ENCODE measurements at places on chromosomes 5 and 9.

DNA sequence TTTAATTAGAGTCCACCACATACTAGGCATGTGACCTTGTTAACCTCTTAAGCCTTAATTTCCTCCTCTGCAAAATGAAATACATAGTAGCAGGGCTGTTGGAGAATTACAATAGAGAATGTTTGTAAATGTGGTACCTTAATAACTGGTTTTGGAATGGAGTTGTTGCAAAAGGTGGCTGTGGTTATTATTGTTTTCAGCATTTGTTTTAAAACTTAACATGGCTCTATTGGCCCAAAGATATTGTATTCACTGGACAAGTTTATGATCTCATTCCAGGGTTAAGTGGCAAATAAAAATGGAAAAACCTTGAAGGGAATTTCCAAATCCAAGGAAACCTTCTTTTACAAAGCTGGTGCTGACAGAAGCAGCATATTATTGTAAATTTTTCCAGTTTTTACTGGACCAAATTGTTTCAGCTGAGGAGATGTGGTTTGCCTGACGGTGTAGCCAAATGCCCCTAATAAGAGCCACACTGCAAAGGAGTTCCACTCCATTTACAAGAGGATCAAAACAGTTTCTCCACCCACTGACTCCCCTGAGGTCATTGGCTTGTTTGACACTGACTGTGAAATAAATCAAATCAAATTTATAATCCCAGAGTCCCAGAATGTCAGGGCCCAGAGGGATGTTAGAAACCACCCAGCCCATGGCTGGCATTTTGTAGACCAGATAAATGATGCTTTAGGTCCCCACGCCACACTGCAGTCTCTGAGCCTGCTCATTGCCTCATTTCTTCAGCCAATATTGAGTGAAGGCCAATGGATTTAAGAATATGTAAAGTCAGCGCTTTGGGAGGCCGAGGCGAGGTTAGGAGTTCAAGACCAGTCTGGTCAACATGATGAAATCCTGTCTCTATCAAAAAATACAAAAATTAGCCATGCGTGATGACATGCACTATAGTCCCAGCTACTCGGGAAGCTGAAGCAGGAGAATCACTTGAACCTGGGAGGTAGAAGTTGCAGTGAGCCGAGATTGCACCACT is 45.2 kb downstream of the ADRA1B start:
- no peak for DNase-seq

DNA sequence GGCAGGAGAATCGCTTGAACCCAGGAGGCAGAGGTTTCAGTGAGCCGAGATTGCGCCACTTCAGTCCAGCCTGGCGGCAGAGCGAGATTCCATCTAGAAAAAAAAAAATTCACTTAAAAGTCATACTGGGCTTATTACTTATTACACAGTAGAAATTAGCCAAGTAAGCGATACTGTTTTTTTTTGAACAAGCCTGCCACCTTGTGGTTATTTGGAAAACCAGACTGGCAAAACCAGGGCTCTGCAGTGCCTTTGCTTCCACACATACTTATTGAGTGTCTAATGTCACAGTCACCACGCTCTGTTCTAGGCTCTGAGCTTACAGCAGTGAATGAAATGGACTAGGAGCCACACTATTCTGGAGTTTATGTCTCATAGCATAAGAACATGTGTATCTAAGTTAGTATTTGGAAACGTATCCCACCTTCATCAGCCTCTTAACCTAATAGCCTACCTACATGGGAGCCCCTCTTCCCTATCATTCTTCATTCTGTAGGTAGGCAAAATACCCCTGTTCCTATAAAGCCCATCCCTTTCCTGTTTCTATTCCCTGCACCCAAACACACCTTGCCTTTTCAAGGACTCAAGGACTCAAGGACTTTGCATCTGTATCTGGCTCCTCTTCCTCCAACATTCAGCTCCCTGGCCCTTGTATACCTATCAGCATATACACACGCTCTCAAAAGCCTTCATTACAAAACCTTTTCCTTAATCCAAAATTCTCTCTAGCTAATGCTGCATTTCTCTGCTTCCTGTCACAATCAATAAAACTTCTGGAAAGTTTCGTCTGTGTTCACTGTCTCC is 13.9 kb upstream of the BASP1 start:
- no peak for DNase-seq

DNA sequence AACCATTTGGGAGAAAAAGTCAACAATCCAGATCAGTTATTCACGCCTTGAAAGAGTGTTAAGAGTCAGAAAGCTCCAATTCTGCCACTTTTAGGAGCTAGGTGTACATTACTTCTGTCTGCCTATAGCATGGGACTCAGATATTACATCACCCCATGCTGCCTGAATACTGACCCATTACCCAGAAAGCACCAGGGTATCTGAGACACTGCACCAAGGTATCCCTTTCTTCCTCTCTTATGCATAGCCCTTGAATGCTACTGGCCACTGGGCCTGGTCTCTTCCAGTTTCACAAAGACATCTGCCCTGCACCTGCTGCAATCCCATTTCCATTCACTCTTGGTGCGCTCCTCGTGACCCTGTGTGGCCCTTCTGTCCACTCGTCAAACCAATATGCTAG is 2.6 kb downstream of the STRBP start:
- no peak for DNase-seq

GRCh38 chr5:82931110-82931509 is 146.1 kb downstream of the TMEM167A start:
- no peak for DNase-seq

DNA sequence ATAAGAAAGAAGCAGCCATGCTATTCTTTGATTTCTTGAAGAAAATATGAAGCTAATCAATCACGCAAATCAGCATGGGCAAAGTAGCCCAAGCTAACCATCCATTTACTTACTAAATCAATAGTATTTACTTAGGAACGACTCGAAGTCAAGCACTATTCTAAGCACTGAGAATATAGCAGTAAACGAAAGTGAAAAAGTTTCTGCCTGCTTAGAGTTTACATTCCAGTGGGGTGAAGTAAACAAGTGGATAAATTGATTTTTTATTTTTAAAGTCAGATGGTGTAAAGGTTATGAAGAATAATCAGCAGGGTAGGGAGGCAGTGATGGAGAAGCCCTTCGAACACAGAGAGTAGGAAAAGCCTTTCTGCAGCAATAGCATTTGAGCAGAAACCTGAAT is 5.5 kb downstream of the TSTD2 start:
- no peak for DNase-seq

DNA sequence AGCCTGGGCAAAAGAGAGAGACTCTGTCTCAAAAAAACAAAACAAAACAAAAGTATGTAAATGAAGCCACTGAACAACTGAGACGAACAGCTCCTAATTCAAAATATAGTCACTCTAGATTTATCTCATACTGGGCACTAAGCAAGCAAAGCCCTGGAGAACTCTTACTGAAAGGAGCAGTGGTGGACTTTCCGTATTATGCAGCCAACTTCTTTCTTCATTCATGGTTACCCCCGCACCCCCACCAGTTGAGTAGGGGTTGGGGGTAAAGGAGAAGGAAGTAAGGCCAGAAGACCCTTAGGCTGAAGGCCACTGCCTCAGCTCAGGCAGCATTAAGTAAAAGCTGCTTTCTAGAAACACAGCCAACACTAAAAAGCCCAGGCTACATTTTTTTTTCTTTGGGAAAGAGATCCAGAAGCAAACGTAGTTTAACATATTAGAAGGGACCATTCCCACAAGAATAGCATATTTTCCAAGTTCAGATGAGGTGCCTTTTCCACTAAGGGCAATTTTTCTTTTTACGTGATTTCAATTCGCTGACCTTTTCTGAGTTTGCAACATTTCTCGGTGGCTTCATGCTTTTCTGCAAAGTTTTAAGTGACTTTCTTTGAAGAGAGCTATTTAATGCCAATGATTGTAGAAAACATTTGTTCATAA is 55.3 kb downstream of the MAPKAP1 start:
- no peak for DNase-seq

DNA sequence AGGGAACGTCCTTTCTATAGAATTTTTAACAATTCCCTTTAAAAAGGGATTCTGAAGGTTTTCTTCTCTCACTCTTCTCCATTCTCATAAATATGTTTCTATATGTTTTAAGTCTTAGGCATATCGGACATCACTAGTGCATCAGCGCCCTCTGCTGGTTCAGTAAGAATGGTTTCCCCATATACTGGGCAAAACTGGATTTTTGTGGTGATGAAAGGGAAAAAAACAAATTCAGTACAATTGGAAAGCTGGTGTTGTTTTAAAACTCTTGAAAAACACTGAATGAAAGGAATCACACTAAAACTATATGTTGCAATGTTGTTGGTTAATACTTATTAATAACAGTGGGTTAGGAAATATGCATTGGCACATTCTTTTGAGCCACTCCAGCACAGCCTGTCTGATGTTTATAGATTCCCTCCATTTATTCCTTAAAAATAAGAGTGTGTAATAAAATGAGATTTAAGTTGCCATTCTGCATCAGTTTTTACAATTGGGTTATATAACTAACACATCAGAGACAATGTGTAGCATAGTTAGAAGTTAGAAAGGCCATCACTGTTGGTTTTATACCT is 15.8 kb downstream of the CWC27 start:
- peak; percentile 4 for DNase-seq

- no peak for DNase-seq
Measured at GRCh38 chr5:61675015-61675692, 343.1 kb downstream of the ZSWIM6 start.

DNA sequence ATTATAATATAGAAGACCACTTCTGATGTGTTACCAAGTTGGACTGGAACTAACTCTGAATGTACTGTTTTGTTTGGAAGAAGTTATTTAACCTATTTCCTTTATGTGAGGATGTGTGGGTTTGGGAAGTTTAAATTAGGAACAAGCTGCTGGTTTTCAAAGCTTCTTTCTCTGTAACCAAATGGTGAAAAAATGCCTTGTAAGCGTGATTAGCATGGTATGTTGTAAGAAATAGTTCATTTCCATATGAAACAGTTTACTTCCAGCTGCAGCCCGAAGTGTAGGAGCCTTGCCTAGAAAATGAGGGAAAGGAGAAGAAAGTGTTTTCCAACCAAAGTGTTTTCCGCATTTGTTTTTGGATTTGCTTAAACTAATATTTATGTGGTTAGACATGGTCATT is 36.0 kb downstream of the TTC1 start:
- DNase-seq, result no peak

DNA sequence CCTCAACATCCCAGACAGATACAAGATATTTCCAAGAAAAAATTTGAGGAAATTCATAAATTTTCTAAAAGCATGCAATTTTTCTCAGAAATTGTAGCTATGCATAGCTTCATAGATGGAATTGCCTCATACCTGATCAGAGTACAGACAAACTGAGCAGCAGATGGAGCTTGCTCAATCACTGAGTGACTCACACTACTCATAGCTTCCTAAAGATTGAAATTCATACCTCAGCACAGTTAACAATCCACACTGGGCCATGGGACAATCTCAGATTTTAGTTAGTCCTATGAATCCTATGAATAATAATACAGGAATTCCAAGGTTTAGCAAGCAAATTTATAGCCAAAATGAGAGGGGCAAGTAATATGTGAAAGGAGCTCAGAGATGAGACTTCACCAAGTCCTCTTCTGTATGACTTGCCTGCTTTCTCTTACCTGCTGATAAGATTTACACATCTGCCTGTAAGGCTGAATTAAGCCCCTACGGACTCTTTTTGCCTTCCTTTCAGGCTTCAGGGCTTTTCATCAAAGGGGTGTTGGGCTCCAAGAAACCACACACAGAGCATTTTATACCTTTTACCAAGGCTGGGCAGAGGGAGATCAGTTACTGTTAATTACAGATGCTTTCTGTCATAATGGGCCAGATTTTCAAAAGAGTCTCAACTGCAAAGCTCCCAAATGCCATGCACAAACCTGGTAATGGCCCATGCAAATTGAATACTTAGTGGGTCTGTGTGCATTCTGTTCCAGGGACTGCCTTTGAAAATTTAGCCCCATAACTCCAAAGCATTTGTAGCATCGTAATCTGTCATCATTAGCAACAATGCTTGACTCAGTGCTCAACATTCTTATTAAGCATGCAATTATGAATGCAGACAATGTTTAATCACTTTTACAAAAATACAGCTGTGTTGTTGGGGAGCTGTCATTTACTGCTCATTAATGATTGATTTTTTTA is 439.3 kb downstream of the DTWD2 start:
- DNase-seq, result no peak

GRCh38 chr5:129653057-129653375 is 94.9 kb upstream of the MINAR2 start:
- no peak for DNase-seq

DNA sequence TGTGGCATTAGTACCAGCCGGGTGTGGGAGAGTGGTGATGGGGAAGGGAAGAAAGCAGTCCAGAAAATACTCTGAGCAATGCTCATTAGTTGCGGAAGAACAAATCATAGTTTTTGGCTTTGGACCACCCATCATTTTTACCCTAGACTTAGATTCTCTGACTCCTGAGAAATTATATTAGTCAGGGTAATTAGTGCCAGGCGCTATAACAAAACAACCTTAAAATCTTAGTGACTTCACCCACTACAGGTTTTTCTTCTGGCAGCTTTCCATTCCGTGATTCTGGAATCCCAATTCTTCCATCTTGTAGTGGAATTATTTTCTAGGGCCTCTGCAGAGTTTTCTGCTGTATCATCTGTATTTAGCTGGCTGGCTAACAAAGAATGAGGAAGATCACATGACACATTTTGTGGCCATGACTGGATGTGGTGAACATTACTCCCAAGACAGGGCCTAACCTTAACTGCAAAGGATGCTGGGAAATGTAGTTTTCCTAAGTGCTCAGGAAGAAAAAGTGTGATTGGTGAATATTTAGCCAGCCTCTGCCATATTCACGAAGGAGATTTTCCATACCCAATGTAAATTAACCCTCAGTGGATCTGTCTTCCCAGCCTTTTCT is 373.0 kb upstream of the MEF2C start:
- DNase-seq, result no peak

- DNase-seq, result no peak
Measured at GRCh38 chr5:72093217-72093616, 14.1 kb upstream of the MAP1B start.

GRCh38 chr9:92159058-92159457 is 43.8 kb upstream of the SPTLC1 start:
- no peak for DNase-seq

- DNase-seq, result no peak
Measured at GRCh38 chr5:32297181-32298058, 15.3 kb downstream of the MTMR12 start.

DNA sequence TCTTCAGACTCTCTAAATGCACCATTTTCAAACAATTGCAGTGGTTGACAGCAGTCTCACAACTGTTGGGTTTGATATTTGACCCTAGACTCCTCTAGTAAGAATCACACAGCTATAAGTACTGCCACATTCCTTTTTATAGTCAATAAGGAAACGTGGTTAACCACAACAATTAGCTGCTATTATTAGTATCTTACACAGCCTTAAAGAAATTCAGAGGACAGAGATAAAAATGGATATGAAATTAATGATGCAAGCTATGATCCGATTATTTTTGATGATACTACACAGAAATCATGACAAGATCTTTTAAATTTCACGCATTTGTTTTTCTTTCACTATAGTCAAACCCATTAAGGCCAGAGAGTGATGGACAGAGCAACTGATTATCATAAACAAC is 288.6 kb upstream of the C9orf72 start:
- DNase-seq, result no peak

GRCh38 chr5:1728846-1729245 is 70.8 kb downstream of the MRPL36 start:
- DNase-seq, result no peak

All from stimulated activated CD8-positive, alpha-beta memory T cell treated with anti-CD3 and anti-CD28 coated beads, Interleukin-15, amount 100 ng/mL, for 4 hours (primary cell).